ENCODE measurements at places on chromosomes 11 and 22.

GRCh38 chr11:130882138-130882551 is 34.1 kb downstream of the SNX19 start:
- peak; percentile 97 for DNase-seq

DNA sequence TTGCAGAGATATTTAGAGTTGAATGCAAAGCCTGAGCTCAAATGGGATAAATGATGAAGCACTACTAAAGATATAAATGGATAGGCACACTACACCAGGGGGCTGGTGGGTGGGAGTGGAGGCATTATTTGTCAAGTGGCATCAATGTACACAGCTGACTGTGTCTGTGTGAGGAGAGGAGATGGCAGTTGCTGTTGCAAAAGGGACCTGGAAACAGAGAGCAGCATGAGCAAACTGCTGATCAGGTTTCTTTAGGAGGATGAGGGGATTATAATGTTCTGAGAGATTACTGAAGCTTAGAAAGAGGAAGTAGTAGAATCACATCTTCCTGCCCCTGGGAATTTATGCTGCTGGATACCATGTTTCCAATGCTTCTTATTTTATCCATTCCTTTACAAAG is 39.4 kb upstream of the LIN7C start:
- no peak for DNase-seq

DNA sequence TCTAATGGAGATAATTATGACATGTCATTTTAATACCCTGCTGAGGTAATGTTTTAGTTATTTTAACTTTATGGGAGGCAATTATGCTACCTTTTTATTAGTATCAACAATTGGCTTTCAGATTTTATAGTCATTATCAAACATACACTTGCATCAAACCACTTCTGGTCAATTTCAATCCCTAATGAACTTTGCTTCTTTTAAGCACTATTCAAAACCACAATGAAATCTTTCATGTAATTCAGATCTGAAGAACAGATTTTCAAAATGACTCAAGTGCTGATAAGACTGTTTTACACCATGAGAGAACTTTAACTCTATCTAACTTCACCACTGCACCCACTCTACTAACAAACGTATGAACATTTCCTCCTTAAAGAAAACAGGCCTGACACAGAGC is 25.9 kb upstream of the CCDC34 start:
- peak; percentile 34 for DNase-seq

DNA sequence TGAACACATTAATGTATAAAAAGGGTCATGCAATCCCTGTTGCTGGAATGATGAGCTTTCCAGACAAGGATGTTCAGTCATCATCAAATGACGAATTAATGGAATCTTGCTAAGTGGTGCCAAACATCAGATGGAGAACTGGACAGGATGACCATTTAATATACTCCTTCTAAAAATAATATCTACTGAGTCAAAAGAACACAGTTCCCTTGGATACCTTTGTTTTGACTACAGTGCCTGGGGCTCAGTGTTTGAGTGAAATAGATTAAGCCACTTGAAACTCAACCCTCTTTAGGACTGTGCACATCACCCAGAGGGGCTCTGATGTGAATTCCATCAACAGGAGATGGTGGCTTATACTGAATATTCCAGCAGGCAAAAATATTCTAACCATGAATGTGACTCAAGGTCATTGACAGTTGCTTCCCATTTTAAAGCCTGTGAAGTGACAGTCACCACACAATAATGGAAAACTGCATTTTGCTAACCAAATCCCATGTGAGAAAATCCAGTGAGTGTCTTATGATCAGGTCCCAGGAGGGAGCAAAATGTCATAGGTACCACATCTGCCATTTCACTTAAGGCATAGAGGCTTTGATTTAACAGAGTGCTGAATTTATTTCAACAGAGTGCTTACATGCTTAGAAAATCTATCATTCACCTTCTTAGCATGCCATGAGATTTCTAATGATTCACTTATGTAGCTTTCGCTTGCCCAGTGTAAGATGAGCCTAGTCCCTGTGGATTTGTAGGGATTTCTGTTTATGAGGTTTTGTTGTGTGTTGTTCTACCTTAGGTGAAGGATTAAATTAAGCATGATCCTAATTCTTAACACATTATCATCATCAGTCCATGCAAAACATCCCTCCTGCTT is 41.3 kb upstream of the SLN start:
- no peak for DNase-seq

- DNase-seq = no peak
Measured at GRCh38 chr22:46622081-46622521, 1.9 kb downstream of the GRAMD4 start.

DNA sequence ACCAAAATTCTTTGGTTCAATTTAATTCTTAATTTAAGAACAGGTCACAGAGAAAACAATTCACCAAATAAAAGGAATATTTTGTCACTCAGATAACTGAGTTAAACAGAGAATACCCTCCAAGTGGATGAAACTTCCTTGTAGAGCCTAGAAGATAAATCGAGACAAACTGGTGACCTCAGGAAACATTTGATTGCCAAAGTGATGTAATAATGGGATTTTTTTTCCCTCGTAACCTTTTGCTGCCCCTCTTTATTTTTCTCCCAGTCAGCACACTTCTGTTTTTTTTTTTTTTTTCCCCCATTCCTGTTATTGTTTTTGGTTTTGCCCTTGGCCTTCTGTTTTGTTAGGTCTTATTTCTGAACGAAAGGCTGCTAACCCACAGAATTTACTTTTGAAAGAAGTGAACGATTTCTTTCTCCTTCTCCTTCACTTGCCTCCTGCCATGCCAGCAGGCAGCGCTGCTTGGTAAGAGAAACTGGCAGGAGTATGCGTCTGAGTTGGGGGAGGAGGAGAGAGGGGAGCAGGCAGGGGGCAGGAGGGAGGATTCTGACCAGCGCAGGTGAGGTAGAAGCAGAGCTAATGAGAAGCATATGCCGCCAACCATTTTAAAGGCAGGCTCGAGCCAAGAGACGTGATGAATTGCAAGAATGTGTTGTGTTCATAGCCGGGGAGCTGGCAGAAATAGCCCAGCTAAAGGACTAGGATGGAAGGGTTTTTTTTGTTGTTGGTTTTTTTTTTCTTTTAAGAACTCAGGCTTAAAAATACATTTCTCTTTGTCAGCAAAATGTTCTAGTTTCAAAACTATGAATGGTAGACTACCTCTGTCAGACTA is 121.9 kb upstream of the MTMR2 start:
- DNase-seq = peak; percentile 44

GRCh38 chr11:59849129-59849528 is 3.8 kb upstream of the CBLIF start:
- DNase-seq = peak; percentile 85

GRCh38 chr11:19200410-19201201 is 1.2 kb downstream of the CSRP3 start:
- peak; percentile 17 for DNase-seq

GRCh38 chr22:43005106-43005505 is 9.8 kb downstream of the PACSIN2 start:
- peak; percentile 50 for DNase-seq

- DNase-seq = no peak
Measured at GRCh38 chr11:35335226-35335625, 84.1 kb downstream of the SLC1A2 start.
